ENCODE measurements at places on chromosomes 2 and 18.

GRCh38 chr2:239182981-239183791 is 217.6 kb downstream of the HDAC4 start:
- no peaks in the 10 kb centered on the region for H3K4me1 ChIP-seq
- no peaks in the 10 kb centered on the region for H3K27me3 ChIP-seq
- DNase-seq, result no peak
- peaks cover 32% of the 10 kb centered on the region for H3K36me3 ChIP-seq
- no peak overlapping the region for H3K27ac ChIP-seq

GRCh38 chr2:124804014-124804940 is 779.2 kb downstream of the CNTNAP5 start:
- no peak overlapping the region for H3K27ac ChIP-seq
- DNase-seq, result no peak
- H3K4me1 ChIP-seq, result no peaks in the 10 kb centered on the region
- H3K36me3 ChIP-seq, result no peaks in the 10 kb centered on the region
- no peak overlapping the region for H3K4me3 ChIP-seq

- peaks cover 24% of the 10 kb centered on the region for H3K4me1 ChIP-seq
- H3K36me3 ChIP-seq, result peaks cover 35% of the 10 kb centered on the region
- no peaks in the 10 kb centered on the region for H3K27me3 ChIP-seq
- H3K27ac ChIP-seq, result no peak overlapping the region
- H3K4me3 ChIP-seq, result no peak overlapping the region
Observed at GRCh38 chr2:196849895-196850294, 40.7 kb upstream of the C2orf66 start.

DNA sequence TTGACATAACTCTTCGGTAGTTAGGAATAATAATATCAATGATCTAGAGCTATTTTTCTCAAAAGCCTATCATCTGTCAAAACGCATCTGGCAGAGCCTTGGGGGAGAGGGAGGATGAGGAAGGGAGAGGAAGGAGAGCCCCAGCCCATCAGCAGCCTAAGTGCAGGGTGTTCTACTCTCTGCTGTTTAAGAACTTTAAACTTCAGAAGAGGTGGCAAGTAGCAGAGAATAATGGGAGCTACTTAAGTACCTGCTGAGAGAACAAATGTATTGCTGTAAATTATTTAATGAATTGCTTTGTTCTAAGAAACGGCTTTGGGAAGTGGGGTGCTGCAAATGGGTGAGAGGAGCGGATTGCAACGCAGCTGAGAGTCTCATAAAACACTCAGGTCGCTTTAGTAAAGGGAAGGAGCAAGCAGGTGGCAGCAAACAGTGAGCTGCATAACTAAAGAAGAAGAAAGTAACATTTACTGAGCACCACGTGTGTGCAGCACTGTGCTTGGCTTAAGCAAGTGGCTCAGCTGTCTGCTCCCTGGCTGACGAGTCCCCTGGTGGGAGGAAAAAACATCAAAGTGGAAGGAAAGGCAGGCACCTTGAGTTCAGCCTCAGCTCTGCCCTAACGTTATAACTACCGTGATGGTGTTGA is 26.3 kb upstream of the SH3RF3 start:
- no peaks in the 10 kb centered on the region for H3K36me3 ChIP-seq
- H3K4me1 ChIP-seq, result no peaks in the 10 kb centered on the region
- H3K4me3 ChIP-seq, result no peak overlapping the region
- H3K27me3 ChIP-seq, result peaks cover 9% of the 10 kb centered on the region
- no peak overlapping the region for H3K27ac ChIP-seq

- H3K4me3 ChIP-seq, result no peak overlapping the region
- H3K4me1 ChIP-seq, result peaks cover 7% of the 10 kb centered on the region
- peaks cover 4% of the 10 kb centered on the region for H3K27me3 ChIP-seq
Observed at GRCh38 chr2:223721746-223722145, 115.6 kb downstream of the AP1S3 start.

DNA sequence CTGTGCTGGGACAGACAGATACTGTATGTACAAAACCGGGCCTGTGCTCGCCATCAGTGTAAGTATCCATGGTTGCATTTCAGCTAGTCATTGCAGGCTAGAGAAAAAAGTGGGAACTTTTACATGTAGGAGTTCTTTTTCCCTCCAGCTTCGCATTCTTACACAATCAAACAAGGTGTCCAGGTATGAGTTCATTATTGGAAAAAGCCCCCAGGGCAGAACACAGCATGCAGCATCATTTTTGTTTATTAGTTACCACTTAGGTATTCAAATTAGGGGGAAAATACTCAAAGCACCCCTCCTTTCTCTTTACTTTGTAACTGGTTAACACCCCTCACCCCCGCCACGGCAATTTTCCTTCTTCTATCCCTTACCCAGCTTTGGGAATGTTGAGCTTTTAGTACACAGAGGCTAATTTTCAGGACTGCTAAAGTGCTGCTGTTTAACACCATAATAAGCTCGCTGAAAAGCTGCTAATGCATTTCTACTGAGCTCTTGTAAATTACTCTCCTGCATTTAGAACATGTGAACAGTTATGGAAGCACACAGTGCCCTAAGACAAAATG is 13.6 kb downstream of the UPP2 start:
- no peak for DNase-seq
- H3K36me3 ChIP-seq, result no peaks in the 10 kb centered on the region
- no peak overlapping the region for H3K4me3 ChIP-seq
- H3K27me3 ChIP-seq, result peaks cover 4% of the 10 kb centered on the region
- H3K4me1 ChIP-seq, result no peaks in the 10 kb centered on the region

DNA sequence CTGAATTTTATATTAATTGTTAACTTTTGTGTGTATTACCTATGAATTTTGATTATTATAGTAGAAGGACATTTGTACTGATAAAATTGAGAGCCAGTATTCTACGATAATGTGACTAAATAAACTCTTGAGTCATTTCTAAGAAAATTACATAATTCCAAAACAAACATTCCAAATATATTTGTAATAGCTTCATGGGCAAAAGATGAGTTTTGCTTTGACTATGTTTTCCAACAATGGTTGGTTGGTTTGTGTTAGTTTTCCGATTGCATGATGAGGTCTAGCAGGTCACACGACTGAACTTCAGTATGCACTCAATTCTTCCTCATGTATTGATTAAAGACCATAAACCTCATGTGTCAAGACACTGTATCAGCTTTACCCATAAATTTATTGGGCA is 71.7 kb upstream of the WDR75 start:
- DNase-seq, result no peak
- no peak overlapping the region for H3K4me3 ChIP-seq
- H3K27ac ChIP-seq, result no peak overlapping the region
- H3K36me3 ChIP-seq, result no peaks in the 10 kb centered on the region
- H3K4me1 ChIP-seq, result no peaks in the 10 kb centered on the region

- no peak overlapping the region for H3K4me3 ChIP-seq
- H3K36me3 ChIP-seq, result no peaks in the 10 kb centered on the region
- no peaks in the 10 kb centered on the region for H3K4me1 ChIP-seq
- H3K27me3 ChIP-seq, result peaks cover 2% of the 10 kb centered on the region
Observed at GRCh38 chr18:24567199-24567598, 106.8 kb downstream of the HRH4 start.

DNA sequence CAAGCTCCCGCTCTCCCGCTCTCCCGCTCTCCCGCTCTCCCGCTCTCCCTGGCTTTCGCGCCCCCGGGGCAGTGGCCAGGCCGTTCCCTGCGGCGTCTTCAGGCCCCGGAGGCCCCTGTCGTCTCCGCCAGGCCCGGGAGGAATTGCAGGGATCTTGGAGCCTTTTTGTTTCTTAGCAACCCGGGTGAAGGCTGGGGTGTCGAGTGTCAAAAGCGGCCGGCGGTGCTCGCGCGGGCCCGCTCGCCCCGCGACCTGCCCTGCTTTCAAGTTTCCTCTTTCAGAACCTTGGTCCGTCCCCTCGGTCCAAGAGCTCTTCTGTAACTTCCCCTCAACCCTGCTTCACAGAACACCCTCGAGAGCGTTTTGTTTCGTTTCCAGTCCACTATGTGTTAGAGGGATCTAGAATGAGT is 1.4 kb downstream of the RNF138 start:
- H3K4me3 ChIP-seq, result peak overlapping the region; percentile 97
- peak; percentile 25 for DNase-seq
- H3K4me1 ChIP-seq, result peaks cover 39% of the 10 kb centered on the region

- H3K4me3 ChIP-seq, result no peak overlapping the region
- peaks cover 4% of the 10 kb centered on the region for H3K4me1 ChIP-seq
- no peak overlapping the region for H3K27ac ChIP-seq
- H3K27me3 ChIP-seq, result peaks cover 31% of the 10 kb centered on the region
- no peaks in the 10 kb centered on the region for H3K36me3 ChIP-seq
Observed at GRCh38 chr2:106307860-106308259, 113.8 kb upstream of the UXS1 start.

GRCh38 chr2:120279708-120280107 is 27.1 kb downstream of the RALB start:
- H3K27me3 ChIP-seq, result no peaks in the 10 kb centered on the region
- H3K4me1 ChIP-seq, result peaks cover 16% of the 10 kb centered on the region
- no peak overlapping the region for H3K27ac ChIP-seq
- no peak overlapping the region for H3K4me3 ChIP-seq

DNA sequence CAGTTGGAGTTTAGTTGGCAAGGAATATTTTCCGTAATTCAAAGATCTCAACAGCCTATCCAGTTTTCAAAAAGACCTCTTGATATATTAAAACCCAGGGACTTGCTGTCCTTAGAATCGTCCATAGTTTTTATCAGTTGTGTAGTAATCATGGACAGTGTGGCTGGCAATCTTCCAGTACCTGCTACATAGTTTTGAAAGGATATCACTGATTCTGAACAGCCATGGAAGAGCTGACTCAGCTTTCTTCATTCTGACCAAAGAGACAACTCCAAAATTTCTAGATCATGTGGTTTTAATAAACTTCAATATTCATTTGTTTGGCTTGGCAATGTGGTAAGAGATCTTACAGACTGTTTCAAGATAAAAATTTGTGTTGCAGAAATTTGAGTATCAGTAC is 616.7 kb downstream of the TDRD15 start:
- H3K4me1 ChIP-seq, result no peaks in the 10 kb centered on the region
- no peaks in the 10 kb centered on the region for H3K27me3 ChIP-seq
- no peak overlapping the region for H3K4me3 ChIP-seq
- H3K36me3 ChIP-seq, result no peaks in the 10 kb centered on the region
- DNase-seq, result no peak

DNA sequence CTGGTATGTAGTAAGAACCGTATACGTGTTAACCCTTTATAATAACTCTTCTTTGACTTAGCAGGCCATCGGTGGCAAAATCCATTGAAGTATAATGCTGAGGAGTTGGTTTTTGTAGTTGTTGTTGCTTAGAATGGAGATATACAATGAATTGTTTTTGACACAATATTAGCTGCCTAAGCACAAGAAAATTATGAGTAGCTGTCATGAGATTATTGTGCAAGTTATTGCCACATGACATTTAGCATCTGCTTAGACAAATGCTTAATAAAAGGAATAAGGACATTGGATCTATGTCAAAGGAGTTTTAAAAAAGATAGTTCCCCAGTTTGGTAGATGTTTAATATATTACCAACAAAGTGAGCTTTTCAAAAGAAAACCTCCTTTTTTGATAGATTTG is 59.9 kb downstream of the ABCB11 start:
- no peak overlapping the region for H3K4me3 ChIP-seq
- no peaks in the 10 kb centered on the region for H3K36me3 ChIP-seq
- H3K4me1 ChIP-seq, result peaks cover 5% of the 10 kb centered on the region
- peaks cover 8% of the 10 kb centered on the region for H3K27me3 ChIP-seq
- DNase-seq, result no peak
- no peak overlapping the region for H3K27ac ChIP-seq

DNA sequence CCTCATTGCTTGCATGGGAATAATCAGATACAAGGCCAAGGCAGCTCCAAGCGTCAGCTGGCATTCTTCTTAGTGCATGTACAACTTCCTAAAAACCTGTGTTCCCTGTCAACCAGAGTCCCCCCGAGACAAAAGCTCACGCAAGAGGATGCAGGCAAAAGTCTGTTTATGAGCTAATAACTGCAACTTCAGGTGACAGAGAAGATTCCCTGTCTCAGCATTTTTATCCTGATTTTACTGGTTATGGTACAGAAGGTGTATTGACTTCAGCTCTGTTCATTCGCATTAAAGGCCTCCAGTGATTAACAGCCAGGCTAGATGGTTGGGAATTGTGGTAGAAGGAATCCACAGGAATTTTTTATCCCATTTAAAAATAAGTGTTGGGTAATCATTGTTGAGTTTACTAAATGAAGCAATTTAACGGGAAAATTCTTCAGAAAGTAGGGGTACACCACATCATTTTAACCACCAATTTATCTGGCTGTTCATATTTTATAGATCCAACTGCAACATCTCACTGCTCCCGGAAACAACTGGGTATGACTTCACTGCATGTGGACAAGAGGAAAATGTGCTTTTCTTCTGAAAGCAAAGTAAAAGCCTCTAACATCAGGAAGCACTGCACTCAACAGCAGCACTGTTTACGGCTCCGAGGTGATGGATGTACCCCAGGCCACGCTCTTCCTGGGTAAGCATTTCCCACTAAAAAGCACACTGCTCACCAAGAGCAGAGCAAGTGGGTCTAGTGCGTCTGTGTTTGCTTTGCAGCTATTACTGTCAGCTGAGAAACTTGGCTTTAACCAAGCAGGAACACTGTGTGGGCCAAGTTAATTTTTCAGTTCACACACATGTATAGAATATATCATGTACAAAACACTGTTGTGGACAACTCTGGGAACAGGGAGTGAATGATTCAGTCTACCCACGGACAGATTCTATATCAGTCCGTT is 31.9 kb downstream of the CCBE1 start:
- H3K27ac ChIP-seq, result no peak overlapping the region
- no peaks in the 10 kb centered on the region for H3K4me1 ChIP-seq

DNA sequence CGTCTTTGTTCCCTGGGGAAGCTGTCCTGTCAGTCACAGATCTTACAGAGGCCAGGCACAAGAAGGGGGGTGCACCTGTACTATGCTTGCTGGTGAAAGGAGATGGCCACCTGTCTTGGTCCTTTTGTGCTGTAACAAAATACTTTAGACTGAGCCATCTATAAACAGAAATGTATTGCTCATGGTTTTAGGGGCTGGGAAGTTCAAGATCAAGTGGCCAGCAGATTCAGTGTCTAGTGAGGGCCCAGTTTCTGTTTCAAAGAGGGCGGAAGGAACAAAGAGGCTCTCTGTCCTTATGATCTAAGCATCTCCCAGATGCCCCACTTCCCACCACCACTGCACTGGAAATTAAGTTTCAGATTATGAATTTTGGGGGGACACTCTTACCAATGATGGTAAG is 35.5 kb upstream of the RPL37A start:
- DNase-seq, result no peak
- peaks cover 13% of the 10 kb centered on the region for H3K36me3 ChIP-seq
- peaks cover 2% of the 10 kb centered on the region for H3K4me1 ChIP-seq
- H3K4me3 ChIP-seq, result no peak overlapping the region
- no peaks in the 10 kb centered on the region for H3K27me3 ChIP-seq

DNA sequence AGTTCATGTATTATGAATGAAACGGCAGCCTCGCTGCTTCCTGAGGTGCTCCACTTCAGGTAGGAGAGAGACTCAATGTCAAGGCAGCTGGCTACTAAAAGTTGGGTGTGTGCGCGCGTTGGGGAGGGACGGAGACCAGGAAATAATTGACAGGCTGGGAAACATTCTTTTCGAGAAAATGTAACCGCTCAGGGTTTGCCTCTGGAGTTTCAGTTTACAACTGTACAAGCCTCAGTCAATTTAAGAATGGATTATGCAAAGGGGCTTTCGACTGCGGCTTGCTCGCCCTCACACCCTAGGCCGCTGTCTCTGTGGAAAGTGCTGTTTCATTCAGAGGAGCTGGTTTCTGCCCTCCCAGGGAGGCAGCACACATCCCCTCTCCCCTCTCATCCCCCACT is 4.4 kb upstream of the SPRED2 start:
- H3K4me3 ChIP-seq, result peak overlapping the region; percentile 93
- DNase-seq, result peak; percentile 72
- no peak overlapping the region for H3K27ac ChIP-seq
- peaks cover 12% of the 10 kb centered on the region for H3K4me1 ChIP-seq
- peaks cover 65% of the 10 kb centered on the region for H3K27me3 ChIP-seq

All from T-helper 2 cell treated with Interferon-gamma antibody and Interleukin-4, amounts not matched to agents 5 μg/mL and 100 μg/mL, for 36 hours (primary cell).